A549 treated with AZD2906 at 1 μM for 4 hours (cell line): ENCODE measurements at places on chromosomes 12 and 14. TPM values are rescaled to one million over a fixed set of nuclear protein-coding genes. Genes with fewer than 3 reads are reported as not detected.

ANKRD13A gene
- 13.6 to 20.7 TPM (median 14.7 TPM) in 5 replicates for total RNA-seq

POTEG gene
- not detected in 5 replicates for total RNA-seq

TBX5 gene
- not detected in 5 replicates for total RNA-seq

GUCY2C gene
- 0.02 to 0.03 TPM in 2 of 5 replicates, not detected in the others for total RNA-seq
